Cerebellar nuclear complex (tissue), 1 donor: ENCODE measurements at places on chromosomes 4 and X.

GRCh38 chr4:169245061-169245460 is 25.7 kb downstream of the SH3RF1 start:
- DNase-seq = no peak

DNA sequence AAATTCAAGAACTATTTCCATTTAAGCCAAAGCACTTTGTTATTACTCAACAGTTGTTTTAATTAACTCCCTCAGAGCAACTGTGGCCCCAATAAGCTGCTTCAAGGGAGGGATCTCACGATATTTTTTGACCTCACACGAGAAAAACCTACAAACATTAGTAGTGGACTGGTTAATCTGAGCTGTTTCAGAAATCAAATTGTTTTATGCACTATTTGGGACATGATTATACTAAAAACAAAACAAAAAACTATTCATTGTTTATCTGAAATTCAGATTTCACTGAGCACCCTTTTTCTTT is 74.3 kb downstream of the DCHS2 start:
- DNase-seq = no peak

DNA sequence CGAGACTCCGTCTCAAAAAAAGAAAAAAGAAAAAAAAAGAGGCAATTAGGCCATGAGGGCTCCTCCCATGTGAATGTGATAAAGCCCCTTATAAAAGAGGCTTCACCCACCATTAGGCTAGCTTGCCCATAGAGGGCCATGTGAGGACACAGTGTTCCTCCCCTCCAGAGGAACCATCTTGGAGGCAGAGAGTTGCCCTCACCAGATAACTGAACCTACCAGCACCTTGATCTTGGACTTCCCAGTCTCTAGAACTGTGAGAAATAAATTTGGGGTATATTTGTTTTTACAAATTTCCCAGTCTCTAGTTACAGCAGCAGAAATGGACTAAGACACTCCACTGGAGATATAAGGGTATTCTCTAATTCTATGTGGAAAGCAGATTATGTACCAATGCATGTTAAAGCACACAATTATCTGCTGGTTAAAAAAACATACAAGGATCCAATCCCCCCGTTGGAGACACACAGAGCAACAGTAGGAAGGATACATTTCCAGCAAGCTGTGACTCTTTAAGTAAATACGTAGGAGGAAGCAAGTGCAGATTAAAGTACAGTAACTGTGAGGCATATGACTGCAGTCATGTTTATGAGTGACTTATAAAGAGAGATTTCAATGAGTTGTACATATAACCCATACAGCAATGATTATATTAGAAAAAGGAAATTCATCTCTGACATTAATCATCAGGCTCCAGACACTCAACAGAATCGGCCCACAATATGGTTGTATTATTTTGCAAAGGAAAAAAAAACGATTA is 21.4 kb downstream of the SH3RF1 start:
- no peak for DNase-seq

DNA sequence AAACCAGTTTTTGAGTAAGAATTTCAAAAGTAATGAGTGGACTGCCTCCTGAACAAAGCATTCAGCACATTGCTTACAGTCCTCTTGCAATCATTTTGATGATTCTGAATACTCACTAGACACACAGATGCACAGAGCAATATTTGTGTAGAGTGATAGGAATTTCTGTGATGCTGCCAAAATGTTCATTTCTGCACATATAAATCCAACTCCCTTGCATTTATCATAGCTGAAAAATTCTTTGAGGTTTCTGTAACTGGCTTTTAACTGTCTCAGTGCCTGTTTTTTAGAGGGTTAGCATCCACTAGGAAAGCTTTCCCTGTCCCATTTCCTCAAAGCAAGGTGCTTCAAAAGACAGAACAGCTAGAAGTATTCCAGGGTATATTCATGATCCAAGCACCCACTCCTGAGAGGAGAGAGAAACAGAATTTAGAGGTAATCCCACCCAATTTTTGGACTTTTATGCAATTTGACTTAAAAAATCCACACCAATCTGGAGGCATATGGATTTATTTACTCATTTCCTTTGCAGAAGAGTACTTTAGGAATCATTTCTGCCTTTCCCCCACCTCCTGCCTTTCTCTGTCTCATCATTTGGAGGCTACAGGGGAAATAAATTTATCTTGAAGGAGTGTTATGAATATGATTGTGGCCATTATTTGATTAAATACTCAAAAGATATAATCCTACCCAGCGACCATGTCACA is 234.5 kb upstream of the SLIT2 start:
- no peak for DNase-seq

- DNase-seq = no peak
These were observed 14.0 kb downstream of the CHIC2 start for GRCh38 chr4:54050214-54050904.

- DNase-seq = no peak
These were observed 130.2 kb downstream of the HS3ST1 start for GRCh38 chr4:11298451-11298850.

DNA sequence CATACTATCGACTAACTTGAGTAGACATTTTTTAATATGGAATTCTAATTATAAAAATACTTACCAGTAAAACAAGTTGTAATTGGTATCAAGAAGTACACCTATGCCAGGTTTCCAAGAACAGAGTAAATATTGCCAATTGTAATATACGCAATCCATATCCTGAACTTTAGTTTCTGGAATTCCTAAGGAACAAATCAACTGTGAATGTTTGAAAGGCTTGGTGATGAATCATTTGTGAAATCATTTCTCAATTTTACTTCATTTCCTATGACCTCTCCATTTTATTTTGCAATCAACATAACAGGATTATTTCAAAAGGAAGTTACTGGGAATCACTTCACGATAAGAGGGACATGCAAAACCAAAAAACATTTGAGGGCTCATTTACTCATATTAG is 3.7 kb downstream of the IL13RA2 start:
- no peak for DNase-seq

GRCh38 chrX:108165383-108166111 is 74.0 kb downstream of the ATG4A start:
- DNase-seq = no peak

GRCh38 chr4:153973942-153974341 is 185.1 kb upstream of the SFRP2 start:
- no peak for DNase-seq

DNA sequence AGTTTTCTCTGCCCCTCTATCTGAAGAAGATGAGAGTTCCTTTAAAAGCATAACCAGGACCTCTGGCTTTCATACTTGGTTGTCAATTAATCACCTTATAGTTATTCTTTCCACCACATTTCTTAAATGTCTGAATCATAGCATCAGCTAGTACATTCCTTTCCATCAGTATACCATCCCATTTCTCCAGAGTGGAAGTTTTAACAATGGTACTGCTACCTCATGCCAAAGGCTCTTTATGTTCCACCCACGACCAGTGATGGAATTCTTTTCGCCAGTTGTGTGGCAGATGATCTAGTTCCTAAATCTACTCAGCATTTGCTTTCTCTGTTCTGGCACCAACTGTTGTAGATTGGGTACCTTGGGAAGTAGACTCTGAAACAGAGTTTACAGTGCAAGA is 379.8 kb downstream of the ZNF674 start:
- no peak for DNase-seq

GRCh38 chrX:115177932-115178331 is 11.3 kb upstream of the RBMXL3 start:
- DNase-seq = no peak

- DNase-seq = no peak
These were observed 65.9 kb downstream of the EFNB1 start for GRCh38 chrX:68894513-68895340.

- DNase-seq = no peak
These were observed 979.7 kb downstream of the RAPGEF2 start for GRCh38 chr4:160082432-160083207.

GRCh38 chrX:40343319-40343718 is 237.5 kb upstream of the ATP6AP2 start:
- no peak for DNase-seq

DNA sequence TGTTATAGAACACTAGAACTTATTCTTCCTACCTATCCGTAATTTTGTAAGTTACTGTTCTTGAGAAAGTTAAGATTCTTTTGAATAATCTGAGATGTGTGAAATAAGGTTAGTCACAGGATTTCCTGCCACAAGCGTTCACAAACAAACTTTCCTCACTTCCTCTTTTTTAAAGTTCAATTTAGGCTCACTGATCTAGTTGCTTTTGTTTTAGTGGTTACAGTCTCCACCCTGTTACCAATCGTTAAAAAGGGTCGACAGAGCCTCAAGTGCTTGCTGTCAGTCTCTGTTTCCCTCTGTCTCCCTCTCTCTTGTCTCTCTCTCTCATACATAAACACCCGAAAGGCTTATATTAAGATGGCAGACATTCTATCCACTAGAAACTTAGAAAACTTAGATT is 35.9 kb upstream of the STK26 start:
- no peak for DNase-seq

DNA sequence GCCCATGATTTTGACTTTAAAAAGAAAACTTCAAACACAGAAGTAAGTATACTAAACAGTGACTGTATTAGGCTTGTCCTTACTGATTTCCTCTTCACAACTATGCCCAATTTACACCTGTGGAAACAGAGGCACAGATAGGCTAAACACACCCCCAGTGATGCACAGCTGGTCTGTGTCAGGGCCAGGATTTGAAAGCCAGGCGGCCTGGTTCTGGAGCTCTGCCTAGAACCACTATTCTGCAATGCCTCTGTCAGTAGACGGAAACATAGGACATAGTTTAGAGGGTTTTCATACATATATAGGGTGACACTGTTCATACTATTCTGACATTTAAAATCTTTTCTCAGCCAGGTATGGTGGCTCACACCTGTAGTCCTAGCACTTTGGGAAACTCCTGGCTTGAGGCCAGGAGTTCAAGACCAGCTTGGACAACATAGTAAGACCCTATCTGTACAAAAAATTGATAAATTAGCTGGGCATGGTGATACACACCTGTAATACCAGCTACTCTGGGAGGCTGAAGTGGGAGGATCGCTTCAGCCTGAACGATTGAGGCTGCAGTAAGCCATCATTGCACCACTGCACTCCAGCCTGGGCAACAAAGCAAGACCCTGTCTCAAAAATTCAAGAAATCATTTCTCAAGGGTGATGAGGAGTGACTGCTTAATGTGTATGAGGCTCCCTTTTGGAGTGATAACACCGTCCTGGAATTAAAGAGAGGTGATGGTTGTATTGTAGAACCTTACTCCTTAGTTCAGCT is 23.0 kb upstream of the CBR4 start:
- no peak for DNase-seq

DNA sequence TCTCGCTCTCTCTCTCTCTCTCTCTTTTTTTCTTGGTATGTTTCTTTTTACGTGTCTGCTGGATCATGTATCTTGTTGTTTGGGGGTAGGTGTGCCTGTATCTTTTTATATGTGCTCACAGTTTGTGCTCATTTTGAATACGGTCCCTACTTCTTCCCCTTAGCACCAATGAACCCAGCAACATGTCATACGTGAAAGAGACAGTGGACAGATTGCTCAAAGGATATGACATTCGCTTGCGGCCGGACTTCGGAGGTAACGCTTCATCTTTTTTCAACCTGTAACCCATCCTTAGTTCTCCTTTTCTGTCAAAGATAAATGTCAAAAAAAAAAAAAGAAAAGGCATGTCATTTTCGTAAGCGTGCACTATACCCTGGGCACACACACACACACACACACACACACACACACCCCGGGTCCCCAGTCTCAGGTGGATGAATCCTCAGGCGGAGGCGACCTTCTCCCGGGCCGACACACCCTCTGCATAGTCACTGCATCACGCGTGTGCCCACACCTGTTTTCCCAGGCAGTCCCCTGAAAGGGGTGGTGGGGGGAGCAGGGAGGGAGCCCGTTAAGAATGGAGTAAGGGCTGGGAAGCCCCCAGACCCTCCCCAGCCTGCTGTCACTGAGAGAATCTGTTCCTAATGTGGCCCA is 511 bp downstream of the GABRB1 start:
- DNase-seq = no peak

- no peak for DNase-seq
These were observed 140.2 kb upstream of the KLF3 start for GRCh38 chr4:38523524-38524448.

- DNase-seq = no peak
These were observed 48.7 kb downstream of the DDX60 start for GRCh38 chr4:168269896-168270295.

DNA sequence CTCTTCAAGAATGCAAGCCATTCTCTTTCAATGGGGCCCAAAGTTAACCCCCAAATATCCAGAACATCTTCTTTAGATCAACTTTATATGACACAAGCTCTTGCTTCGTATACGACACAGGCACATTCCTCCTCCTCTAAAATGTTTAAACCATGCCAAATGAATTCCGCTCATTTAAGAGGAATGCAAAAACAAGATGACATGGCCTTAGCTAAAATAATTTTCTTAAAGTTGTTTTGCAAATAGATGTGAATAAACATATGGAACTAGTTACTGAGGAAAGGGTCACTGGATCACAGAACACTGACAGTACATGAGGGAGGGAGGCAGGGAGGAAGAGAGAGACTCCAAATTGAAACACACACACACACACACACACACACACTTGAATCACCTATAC is 97.4 kb downstream of the RASL11B start:
- no peak for DNase-seq

- DNase-seq = no peak
These were observed 268.9 kb downstream of the ASMT start for GRCh38 chrX:1883772-1884171.

DNA sequence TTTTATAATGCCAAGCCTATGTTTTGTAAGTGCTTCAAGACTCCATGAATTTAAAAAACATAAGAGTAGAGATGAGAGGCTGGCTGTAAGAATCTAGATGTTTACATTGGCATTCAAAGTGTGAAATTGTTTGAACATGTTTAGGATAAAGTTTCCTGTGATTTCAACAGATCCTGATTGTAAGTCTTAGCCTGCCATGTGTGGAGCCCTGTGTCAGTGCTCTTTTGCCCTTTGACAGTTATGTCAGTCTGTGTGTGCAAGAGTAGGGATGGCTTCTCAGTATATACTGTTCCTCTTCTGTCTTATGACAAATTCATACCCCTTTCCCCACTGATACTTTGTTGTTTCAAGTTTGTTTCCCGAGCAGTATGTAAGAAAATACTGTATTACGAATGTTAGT is 68.2 kb downstream of the USP9X start:
- no peak for DNase-seq

- no peak for DNase-seq
These were observed 1344.0 kb downstream of the FSTL5 start for GRCh38 chr4:160819791-160820190.

GRCh38 chr4:141971869-141972268 is 335.5 kb downstream of the IL15 start:
- DNase-seq = no peak

GRCh38 chr4:41579526-41579925 is 41.6 kb downstream of the LIMCH1 start:
- no peak for DNase-seq

DNA sequence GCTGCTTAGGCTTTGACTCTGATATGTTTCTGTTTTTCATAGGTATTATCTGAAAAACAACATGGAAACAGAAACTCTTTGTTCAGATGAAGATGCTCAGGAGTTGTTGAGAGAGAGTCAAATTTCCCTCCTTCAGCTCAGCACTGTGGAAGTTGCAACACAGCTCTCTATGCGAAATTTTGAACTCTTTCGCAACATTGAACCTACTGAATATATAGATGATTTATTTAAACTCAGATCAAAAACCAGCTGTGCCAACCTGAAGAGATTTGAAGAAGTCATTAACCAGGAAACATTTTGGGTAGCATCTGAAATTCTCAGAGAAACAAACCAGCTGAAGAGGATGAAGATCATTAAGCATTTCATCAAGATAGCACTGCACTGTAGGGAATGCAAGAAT is 238.6 kb downstream of the RAPGEF2 start:
- DNase-seq = no peak

- no peak for DNase-seq
These were observed 756.1 kb downstream of the SH3BGRL start for GRCh38 chrX:81957900-81958545.

GRCh38 chr4:128707864-128708263 is 101.6 kb upstream of the JADE1 start:
- no peak for DNase-seq
